ENCODE measurements at places on chromosomes 4 and X. TPM values are rescaled to one million over a fixed set of nuclear protein-coding genes. Genes with fewer than 3 reads are reported as not detected.

DNA sequence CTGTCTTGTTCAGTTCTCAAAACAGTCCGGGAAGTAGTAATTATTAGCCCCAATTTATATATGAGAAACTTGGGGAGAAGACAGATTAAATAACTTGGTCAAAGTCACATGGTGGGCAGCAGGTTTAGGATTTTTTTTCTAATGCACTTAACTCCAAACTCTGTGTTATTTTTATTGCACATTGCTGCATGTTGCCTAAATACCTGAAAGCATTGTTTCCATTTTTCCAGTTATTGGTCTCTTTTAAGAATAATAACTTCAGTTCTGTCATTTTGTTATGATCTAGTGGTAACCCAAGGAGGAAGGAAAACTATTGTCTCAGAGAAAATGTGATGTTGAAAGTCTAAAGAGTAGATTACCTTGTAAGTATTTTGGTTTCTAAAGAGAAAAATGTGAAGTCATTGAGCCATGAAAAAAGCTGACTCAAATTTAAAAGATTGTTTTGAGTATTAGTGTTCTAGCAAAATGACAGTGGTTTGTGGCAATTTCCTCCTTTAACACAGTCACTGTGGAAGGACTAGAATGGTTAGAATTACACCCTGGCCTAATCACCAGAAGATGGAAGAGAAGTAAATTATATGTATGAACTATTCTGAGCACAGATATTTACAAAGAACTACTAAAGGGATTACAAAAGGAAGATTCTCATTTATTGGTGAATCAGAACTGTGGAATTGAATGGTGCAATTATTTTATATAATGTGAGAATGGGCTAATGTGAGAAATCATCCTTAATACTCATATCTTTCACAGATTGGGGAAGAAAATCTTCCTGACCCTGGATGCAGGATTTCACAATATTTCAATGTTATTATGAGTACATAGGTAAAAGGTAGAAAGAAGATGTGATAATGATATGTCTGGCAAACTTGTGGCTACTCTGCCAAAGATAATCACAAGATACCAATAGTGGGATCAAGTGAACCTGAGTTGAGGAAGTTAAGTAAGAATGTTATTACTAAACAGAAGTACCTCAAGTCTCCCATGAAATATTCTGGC is 21.7 kb upstream of the CXCL8 start:
- DNase-seq = no peak

DNA sequence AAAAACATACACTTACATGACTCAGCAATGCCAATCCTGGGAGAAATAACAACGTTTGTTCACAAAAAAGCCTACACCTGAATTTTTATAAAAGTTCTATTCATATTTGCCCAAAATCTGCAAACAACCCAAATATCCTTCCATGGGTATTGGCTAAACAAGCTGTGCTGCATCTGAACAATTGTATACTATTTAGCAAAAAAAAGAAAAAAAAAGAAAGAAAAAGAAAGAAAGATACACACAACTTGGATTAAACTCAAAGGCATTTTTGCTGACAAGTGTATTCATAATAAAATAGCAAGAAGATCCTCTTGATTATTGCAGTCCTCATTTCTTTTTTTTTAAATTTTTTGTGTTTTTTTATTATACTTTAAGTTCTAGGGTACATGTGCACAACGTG is 24.5 kb upstream of the MAGEA3 start:
- DNase-seq = no peak

DNA sequence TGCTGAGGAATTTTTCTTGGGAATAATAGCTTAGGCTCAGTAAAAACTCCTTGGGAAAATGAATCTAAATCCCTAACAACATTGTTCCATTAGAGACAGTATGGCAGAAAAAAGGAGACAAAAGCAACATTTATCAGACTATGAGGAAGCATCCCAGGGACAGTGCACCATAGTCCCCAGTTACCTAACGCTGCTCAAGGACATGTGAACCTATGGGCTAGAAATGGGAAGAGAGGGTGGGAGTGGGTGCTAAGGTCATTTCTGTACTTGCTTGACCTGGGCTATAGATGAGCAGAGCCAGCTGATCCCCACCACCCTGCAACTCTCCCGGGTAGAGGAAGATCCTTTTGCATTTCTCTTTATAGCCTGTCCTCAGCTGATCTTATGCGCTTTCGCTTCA is 98.2 kb upstream of the CBR4 start:
- no peak for DNase-seq

GRCh38 chr4:168451744-168452390 is 28.4 kb downstream of the DDX60L start:
- peak; percentile 60 for DNase-seq

Gene GIMD1
- total RNA-seq = not detected

DNA sequence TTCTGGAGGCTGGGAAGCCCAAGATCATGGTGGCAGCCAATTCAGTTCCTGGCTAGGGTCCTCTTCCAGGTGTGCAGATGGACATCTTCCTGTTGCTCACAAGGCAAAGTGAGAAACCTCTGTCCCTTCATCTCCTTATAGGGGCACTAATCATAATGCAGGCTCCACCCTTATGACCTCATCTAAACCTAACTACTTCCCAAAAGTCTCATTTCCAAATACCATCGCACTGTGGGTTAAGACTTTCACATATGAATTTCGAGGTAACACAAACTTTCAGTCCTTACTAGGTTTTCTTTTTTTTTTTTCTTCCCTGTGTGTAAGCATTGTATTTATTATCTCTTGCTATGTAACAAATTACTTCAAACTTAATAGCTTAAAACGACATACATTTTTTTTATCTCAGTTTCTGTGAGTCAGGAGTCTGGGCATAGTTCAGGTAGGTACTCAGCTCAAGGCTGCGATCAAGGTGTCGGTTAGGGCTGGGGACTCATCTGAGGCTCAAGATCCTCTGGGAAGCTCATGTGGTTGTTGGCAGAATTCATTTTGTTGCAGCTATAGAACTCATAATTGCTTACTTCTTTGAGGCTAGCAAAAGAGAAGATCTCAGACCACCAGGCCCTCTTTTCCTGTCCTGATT is 204.7 kb upstream of the STK26 start:
- DNase-seq = no peak

GRCh38 chrX:120429776-120430540 is 39.1 kb downstream of the LAMP2 start:
- DNase-seq = no peak

- no peak for DNase-seq
Measured at GRCh38 chr4:81839347-81840042, 367.8 kb upstream of the RASGEF1B start.

DNA sequence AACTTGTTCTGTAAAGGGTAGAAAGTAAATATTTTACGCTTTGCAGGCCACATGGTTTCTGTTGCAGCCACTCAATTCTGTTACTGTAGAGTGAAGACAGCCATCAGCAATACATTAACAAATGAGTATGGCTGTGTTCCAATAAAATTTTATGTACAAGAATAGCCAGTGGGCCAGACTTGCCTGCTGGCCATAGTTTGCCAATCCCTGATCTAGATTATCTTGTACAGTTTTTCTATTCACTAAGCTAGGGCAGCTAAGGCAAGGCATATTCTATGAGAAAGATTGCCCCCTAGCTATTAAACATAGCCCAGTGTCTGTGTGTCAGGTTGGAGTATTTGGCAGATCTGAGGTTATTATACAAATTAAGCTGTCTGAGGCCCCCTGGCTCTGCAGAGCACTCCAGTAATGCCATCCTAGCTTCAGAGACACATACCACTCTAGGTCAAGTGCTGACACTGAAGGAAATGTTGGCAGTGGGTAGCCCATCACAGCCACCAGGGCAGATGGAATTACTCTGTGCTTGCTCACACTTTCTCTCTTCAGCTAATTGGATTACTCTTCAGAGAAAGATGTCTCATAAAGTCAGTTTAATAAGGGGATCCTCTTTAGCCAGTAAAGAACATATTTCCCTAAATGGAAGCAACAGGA is 40.7 kb downstream of the MTTP start:
- DNase-seq = no peak

Gene NAT8L
- total RNA-seq = 0.11 TPM

DNA sequence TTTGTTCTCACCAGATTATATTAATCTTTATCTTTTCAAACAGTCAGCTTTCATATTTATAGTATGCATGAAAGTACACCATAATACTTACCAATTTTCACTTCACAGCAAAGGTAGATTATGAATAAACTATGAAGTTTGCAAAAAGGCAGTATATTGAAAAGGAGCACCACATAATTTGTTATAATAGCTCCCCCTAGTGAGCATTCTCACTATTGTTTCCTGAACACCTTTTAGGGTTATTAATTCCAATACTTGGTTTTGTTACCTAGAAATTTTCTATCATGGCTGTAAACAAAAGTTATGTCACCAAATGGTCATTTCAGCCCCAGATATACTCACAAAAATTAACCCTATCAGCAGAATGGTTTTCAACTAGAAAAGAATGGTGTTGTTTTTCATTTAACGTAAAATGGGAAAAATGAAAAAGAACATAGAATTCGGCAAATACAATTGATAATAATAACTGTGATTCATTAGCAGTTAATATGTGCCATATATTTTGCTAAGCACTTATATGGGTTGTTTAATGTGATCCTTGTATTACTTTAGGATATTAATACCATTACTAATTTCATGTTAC is 30.2 kb upstream of the NKX6-1 start:
- DNase-seq = peak; percentile 9

Gene POU4F2
- not detected for total RNA-seq

GRCh38 chr4:185110375-185110823 is 32.7 kb upstream of the SLC25A4 start:
- DNase-seq = no peak

Gene NPY5R
- total RNA-seq = not detected

GRCh38 chr4:138565576-138565975 is 323.4 kb upstream of the SLC7A11 start:
- no peak for DNase-seq

Gene IRS4
- not detected for total RNA-seq

Gene GPM6B
- total RNA-seq = not detected

DNA sequence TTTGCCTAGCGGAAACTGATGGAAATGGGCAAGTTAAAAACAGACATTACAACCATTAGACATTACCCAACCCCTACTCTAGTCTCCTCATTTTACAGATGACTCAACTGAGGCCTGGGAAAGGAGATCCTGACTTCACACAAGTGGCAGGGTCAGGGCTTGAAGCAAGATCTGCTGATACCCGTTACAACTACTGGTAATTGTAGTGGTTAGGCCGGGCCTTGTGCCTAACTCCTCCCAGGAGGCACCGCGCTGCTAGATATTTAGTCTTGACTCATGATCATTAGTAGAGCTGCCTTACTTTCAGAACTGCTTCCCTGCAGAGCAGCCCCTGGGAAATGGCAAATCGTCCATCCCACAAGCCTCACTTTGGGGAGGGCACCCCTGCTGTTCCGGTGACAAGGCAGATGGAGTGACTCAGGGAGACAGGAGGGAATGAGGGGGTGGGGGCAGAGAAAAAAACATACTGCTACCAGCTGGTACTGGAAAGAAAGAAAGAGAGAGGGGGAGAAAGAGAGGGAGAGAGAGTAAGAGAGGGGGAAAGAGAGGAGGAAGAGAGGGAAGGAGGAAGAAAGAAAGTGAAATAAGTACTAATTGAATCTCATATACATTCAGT is 12.2 kb downstream of the ARHGEF6 start:
- peak; percentile 93 for DNase-seq

DNA sequence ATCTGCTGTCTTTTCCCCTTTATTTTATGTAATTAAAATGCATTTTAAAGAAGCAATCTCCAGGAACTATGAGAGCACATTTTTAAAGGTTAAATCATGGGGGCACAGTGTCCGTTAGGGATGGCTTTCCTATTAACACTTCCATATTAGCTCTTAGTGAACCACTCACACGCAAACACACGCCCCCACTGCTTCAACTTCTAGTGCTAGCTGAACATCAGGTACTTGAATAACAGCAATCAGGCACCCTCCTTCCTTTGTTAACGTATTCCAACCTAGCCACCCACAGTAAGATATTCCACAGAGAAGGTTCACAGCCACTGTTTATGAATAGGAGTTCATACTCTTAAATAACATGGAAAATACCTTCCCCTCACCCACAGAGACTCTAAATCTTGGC is 9.3 kb downstream of the TMEM255A start:
- no peak for DNase-seq

Gene FRYL
- total RNA-seq = 29.9 TPM

DNA sequence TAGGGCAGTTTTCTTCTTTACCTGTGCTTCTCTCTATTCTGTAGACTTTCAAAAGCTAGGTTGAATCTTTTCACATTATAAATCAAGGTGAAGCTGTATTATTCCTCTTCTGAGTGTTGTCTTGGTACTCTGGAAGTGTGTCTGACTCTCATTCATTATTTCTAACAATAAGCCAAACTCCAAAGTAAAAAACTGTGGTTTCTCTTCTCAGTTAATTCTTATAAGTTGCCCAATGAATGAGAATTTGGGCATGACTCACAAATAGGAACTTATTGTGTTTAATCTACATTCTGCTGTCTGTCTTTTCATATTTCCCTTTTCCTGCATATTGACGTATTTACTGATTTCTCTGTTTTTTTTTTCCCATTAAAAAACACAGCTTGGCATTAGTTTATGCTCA is 714.5 kb downstream of the CCSER1 start:
- no peak for DNase-seq

DNA sequence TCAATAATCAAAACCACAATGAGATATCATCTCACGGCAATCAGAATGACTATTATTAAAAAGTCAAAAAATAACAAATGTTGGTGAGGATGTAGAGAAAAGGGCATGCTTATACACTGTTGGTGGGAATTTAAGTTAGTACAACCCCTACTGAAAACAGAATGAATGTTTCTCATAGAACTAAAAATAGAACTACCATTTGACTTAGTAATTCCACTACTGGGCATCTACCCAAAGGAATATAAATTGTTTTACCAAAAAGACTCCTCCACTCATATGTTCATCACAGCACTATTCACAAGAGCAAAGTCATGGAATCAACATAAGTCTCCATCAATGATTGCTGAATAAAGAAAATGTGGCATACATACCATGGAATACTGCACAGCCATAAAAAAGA is 278.1 kb upstream of the ARSJ start:
- peak; percentile 36 for DNase-seq

Gene VCX3A
- total RNA-seq = not detected

DNA sequence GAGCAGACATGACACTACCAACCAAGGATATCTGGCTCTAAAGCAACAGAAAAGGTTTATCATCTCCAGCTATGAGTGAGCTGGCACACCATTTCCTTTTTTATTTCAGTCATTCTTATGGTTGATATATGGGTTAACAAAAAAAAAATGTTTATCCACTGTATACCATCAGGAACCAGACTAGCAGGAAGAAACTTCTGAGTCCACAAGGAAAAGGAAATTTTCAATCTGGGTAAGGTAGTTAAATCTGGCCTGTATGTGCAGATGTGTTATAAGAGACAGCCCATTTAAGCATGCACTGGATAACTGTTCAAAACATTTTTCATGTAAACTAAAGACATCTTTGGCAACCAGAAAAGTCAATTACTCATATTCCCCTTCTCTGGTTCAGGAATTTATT is 35.0 kb downstream of the AMMECR1 start:
- DNase-seq = no peak

- DNase-seq = no peak
Measured at GRCh38 chr4:10051517-10052135, 30.3 kb upstream of the SLC2A9 start.

Data from HFFc6 (cell line).